ENCODE measurements at places on chromosomes 1 and 21.
A peak's percentile ranks its signal among the peaks of the same experiment; 100 is the strongest.

DNA sequence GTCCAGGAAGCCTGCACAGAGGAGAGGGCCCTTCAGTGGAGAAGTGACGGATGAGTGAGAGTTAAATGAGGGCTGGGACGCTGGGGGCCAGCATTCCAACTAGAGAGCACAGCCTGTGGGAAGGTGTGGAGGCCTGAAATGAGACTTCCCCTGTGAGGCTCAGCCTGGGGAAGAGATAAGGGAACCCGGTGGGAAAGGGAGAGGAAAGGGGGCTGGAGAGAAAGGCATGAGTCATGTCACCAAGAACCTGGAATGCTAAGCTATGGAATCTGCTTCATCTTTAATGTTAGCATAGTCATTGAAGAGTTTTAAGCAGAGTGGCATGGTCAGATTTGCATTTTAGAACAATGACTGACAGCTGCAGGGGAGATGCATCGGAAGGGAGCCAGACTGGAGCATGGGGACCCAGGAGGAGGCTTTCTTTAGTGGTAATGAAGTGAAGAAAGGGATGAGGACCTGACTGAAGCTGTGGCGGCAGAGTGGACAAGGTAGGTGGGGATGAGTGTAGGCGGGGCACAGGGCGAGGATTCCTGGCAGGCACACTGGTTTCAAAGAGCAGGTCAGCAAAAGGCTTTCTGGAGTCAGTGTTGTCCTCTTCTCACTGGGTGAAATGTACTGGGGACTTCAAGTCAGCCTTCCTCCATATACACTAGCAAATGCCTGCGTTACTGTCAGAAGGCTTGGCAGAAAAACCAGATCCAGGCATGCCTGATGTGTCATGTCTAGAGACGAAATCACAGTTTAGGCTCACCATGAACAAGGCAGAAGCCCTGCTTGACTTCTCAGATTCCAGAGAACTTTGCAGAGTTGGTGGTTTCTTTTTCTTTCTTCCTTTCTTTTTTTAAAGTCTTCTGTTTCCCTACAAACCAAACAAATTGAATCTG, 8.0 kb downstream of the RGL1 start:
- peak; percentile 39 for DNase-seq

DNA sequence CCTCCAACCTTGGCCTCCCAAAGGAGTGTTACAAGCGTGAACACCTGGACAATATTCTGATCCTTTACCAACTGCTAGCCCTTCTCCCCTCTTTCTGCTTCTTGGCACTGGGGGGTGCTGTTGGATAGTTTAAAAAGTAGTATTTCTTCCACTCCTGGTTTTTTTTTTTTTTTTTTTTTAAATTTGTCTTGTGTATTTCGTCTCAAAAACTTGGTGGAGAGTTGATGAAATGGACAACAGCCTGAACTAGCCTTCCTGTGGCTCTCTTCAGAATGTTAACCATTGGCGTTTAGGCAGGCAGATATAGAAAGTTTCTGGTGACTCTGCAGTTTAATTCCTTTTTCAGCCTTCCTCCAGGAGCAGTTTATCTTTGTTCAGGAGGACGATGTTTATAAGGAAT, 69.7 kb upstream of the USP24 start:
- peak; percentile 50 for DNase-seq

- DNase-seq = no peak
These were observed 8.3 kb upstream of the CD101 start for GRCh38 chr1:116993286-116993685.

GRCh38 chr1:90505806-90506205, 211.3 kb downstream of the BARHL2 start:
- DNase-seq = no peak

DNA sequence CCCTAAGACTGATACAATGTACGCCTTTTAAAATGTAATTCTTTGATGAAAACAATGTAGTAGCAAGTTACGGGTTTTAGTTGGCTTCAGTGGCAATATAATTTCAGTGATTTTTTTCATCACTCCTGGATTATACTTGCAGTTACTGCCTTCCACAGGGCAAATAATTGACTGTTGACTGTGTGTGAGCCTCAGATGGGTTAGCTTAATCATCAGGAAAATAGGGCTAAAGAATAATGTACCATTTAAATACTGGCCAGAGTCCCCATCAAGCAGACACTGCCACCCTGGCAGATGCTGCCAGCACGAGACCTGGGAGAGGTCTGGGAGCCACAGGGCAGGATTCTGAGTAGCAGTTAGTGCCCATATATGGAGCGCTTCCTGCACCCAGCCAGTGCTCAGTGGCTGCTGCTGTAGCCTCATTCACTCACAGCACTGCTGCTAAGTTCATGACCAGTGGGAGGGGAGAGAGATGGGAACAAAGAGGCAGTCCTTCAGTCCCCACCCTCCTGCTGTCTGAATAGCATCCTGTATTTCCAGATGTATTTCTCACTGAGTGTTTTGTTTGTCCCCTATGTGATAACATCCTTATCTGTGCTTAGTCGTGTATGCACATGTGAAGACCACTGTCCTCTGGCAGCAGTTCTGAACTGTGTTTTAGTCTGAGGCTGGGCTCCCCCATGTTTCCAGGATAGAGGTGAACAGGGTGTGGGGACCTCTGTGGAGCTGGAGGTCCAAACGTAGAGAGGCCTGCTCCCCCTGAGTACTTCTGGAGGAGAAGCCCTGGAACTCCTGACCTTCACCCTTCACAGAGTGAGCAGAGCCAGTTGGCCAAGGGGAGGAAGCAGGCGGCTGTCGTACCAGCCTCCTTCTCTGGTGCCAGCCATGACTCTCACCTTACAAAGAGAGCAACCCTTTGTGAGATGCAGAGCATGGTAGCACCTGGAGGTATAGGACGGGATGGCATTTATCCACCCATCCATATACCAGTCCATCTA, 80.4 kb downstream of the ADARB1 start:
- DNase-seq = no peak

DNA sequence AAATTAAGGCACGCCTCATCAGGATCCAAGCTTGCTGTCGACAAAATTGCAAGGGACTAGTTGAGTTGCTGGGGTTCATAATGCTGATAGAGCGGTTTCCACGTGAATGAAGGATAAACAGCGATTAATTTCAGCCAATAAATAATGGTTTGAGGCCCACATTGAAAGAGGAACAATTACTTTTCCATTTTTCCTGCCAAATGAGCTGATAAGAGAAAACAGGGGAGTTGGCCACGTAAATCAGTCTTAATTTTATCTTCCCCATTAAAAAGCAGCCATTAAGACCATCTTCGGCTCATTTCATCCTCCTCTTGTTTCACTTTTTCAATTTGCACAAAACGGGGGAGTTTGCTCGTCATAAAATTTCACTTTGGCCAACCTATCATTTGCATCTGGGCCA, 235.5 kb upstream of the RRP15 start:
- no peak for DNase-seq

DNA sequence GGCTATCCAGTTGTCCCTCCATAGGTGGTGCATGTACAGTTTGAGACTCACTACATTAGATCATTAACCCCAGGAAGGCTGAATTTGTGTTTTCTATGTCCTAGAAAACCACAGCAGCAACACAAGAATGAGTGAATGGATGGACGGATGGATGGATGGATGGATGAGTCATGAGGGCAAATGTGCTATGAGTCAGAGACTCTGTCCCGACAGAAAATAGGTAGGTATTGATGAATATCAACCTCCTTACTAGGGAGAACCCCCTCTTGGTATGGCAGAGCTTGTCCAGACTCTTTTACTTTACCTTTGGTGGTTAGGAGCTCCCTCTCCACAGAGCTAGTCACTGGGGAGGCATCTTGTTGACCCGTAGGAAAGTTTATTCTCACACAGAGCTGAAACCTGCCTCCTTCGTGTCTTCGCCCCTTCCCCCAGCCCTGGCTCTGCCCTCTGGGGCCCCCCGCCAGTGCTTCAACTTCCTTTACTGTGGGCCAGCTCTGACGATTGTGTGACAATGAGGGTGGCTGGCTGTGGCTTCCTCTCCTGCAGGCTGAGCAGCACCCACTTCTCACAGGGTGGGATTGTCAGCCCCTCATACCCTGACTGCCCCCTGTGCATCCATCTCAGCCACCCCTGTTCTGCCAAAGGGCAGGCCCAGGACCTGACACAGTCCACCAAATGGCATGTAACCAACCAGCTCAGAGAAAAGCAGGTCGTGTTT, 145.2 kb downstream of the FOXD2 start:
- no peak for DNase-seq

GRCh38 chr1:47631411-47631995, 193.7 kb downstream of the FOXD2 start:
- no peak for DNase-seq

DNA sequence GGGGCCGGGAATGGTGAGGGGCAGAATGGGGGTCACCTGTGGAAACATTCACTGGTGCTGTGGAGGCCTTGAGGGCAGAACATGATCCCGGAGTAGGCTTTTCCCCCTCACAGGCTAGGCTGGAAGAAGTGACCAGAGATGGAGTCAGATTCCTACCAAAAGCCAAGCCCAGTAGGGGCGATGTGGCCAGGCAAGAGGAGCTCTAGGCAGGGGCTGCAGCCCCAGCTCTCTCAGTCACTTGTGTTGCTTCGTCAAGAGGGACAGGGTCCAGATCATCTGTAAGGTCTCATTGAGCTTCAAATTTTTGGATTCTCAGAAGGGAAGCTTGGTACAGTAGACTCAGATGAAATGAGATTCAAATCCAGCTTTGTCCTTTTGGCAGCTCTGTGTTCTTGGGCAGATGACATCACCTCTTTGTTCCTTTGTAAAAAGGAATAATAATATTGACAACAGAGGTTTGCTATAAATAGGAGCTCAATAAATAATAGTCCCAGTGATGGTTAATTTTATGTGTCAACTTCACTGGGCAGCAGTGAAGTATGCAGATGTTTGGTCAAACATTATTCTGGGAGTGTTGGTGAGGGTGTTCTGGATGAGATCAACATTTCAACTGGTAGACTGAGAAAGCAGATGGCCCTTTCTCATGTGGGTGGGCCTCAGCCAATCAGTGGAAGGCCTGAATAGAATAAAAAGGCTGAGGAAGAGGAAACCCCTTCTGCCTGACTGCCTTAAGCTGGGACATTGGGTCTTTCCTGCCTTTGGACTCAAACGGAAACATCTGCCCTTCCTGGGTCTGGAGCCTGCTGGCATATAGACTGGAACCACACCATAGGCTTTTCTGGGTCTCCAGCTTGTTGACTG, 324.7 kb upstream of the USP24 start:
- peak; percentile 40 for DNase-seq

DNA sequence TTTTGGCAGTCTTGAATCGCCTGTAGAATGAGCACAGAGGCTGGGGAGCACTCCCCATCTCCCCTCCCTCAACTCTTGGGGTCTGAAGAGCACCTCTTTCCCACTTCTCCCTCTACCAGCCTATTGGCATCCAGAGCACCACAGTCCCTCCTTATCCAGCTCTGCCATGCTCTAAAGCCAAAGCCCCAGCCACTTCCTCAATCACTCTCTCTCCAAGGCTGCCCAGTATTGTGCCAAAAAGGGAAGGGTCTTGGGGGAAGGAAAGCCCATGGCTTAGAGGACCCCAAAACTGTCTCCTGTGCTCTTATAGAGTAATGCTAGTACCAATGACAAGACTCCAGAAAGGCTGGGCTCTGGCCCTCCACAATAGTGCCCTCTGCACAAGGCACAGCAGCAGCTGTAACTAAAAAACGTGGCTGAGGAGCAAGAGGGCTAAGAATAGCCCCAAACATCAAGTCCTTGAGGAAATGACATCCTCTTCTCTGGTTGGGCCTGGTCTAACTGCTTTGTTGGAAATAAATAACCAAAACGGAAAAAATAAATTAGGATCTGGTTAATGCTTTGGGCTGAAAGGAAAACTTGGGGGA, 28.4 kb downstream of the SLC27A3 start:
- DNase-seq = no peak

GRCh38 chr1:63480057-63480456, 43.0 kb downstream of the ITGB3BP start:
- no peak for DNase-seq

- peak; percentile 43 for DNase-seq
These were observed 150.1 kb upstream of the FGGY start for GRCh38 chr1:59146651-59147358.

GRCh38 chr1:211468595-211468994, 23.4 kb downstream of the RD3 start:
- DNase-seq = peak; percentile 71

GRCh38 chr1:9537863-9538668, 1.2 kb upstream of the SLC25A33 start:
- no peak for DNase-seq
